ENCODE measurements at places on chromosomes 12 and 14.
A peak's percentile ranks its signal among the peaks of the same experiment; 100 is the strongest.

- no peaks in the 10 kb centered on the region for H3K27me3 ChIP-seq
- peak overlapping the region; percentile 19 for H3K4me3 ChIP-seq
- H3K36me3 ChIP-seq, result no peaks in the 10 kb centered on the region
- H3K4me1 ChIP-seq, result peaks cover 92% of the 10 kb centered on the region
- peak; percentile 84 for DNase-seq
- peak overlapping the region; percentile 97 for H3K27ac ChIP-seq
Observed at GRCh38 chr12:575948-576614, 87.2 kb downstream of the NINJ2 start.

DNA sequence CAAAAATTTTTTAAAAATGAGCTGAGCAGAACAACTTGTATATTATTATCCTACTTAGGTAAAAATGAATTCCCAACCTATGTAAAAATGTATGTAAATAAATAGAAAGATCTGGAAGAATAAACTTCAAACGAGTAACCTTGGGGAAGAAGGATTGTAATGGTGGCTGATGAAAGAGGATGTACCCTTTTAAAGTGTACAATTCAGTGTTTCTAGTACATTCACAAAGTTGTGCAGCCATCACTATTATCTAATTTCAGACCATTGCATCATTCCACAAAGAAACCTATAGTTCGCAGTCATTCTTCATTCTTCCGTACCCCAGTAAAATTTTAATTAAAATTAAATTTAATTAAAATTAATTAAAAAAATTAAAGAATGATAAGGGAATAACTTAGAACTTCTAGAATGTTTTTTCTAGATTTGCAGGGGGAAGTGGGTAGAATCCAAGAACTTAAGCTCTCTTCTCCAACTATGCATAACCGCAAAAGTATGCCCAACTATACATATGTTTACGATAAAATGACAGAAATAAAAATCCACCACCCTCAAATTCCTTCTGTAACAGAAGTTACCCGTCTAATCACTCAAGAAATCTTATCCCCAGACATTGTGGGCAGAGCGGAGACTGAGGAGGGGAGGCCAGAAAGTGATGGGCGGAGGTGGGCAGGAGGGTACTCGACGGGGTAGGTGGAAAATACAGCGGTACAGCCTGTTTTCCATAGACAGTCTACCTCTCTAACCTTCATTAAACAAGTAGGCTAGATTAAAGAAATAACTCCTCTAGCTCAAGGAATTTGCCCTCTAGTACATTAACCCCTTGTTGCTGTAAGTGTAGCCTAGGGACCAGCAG lies 921 bp downstream of the DEPDC4 start:
- peak overlapping the region; percentile 94 for H3K4me3 ChIP-seq
- no peaks in the 10 kb centered on the region for H3K36me3 ChIP-seq
- DNase-seq, result no peak
- peaks cover 42% of the 10 kb centered on the region for H3K4me1 ChIP-seq

DNA sequence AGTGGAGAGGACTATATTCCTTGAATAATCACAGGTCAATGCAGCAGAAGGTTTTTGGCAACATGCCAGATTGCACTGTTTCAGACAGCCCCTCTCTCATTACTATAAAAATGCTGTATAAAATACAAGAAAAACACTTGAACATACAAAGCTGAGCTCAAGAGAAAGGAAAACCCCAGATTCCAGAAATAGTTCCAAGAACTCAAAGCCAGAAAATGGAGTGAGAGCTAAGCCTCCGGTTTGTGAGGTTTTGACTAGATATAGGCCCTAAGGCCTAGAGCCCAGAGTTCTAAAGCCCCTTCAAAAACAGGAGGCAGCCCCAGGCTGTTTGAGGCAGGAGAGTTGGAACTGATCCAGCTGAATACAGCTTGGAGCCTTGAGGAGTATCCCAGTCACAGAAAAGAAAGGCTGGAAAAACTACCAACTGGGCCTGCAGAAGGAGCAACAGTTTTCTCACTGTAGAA lies 29.4 kb upstream of the ACTN1 start:
- DNase-seq, result no peak
- H3K27ac ChIP-seq, result no peak overlapping the region
- H3K4me1 ChIP-seq, result peaks cover 9% of the 10 kb centered on the region
- no peak overlapping the region for H3K4me3 ChIP-seq
- no peaks in the 10 kb centered on the region for H3K36me3 ChIP-seq

GRCh38 chr14:68589447-68590200 lies 203.2 kb downstream of the ZFP36L1 start:
- H3K4me3 ChIP-seq, result no peak overlapping the region
- H3K27ac ChIP-seq, result peak overlapping the region; percentile 74
- no peaks in the 10 kb centered on the region for H3K36me3 ChIP-seq
- peak; percentile 71 for DNase-seq
- H3K4me1 ChIP-seq, result peaks cover 53% of the 10 kb centered on the region

DNA sequence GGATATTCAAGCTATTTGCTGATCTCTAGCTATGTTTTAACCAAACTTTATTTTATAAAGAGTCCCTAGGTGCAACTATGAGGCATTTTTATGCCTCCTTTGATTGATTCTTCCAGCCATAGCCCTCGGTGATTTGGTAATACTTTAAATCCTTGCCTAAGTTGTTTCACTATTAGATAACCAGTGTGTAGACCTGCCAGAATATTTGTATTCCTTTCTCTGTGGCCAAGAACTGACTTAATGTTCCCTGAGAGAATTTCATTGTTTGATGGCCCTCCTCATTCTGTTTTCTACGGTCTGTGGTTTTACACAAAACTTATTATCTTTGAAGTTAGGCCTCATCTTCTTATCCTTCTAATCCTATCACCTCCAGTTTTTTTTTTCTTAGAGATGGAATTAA lies 109.7 kb upstream of the MDGA2 start:
- H3K4me3 ChIP-seq, result no peak overlapping the region
- H3K27ac ChIP-seq, result no peak overlapping the region
- no peaks in the 10 kb centered on the region for H3K36me3 ChIP-seq
- no peak for DNase-seq
